AG09309 (cell line): ENCODE measurements at places on chromosomes 7 and 10.

DNA sequence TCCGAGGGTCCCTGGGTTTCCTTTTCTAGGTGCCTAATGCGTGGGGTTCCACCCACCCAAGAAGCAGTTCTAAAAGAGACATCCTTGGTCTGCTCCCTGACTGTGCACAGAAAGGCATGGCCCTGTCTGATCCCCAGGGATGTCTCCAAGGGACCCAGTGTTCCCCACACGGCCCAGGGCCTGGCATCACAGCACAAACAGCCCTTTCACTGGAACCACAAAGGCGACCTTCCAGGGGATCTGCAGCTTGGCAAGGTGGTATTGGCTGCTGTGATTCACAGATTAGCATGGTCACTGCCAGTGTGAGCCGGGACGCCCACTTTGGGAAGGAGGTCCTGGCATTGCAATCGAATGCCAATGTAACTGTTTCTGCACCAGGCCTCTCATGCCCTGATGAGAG, 6.4 kb downstream of the KCNMA1 start:
- no peak for DNase-seq

DNA sequence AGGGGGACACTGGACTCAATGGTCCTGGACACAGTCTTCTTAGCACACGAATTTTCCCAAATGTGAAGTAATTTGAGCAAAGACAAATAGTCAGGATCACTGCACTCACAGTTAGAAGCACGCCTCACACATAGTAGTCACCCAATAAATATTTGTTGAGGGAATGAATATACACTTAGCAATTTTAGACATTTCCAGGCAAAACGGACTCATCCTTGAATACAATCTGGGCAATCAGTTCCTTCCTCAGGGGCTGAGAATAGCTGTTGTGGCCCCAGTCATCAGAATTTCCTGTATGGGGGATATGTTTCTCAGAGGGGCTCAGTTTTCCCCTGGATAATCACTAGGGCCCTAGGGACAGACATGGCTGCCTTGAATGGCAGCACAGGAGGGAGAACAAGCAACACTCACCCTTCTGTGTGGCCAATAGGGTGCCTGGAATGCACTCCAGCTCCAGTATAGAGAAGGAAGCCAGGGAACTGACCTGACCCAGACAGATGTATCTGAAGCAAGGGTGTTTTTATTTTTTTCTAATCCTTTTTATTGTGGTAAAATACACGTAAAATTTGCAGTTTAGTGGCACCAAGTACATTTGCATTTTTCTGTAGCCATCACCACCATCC, 282.7 kb upstream of the ZNF32 start:
- peak; percentile 48 for DNase-seq

DNA sequence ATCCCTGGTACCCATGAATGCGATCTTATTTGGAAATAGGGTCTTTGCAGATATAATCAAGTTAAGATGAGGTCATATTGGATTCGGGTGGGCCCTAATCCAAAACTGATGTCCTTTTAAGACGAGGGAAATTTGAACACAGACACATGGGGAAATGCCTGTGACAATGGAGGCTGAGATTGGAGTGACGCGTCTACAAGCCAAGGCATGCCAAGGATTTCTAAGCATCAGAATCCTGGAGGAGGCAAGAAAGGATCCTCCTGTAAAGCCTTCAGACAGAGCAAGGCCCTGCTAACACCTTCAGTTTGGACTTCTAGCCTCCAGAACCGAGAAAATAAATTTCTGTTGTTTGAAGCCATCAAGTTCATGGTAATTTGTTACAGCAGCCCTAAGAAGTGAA, 18.5 kb downstream of the PARP12 start:
- no peak for DNase-seq

DNA sequence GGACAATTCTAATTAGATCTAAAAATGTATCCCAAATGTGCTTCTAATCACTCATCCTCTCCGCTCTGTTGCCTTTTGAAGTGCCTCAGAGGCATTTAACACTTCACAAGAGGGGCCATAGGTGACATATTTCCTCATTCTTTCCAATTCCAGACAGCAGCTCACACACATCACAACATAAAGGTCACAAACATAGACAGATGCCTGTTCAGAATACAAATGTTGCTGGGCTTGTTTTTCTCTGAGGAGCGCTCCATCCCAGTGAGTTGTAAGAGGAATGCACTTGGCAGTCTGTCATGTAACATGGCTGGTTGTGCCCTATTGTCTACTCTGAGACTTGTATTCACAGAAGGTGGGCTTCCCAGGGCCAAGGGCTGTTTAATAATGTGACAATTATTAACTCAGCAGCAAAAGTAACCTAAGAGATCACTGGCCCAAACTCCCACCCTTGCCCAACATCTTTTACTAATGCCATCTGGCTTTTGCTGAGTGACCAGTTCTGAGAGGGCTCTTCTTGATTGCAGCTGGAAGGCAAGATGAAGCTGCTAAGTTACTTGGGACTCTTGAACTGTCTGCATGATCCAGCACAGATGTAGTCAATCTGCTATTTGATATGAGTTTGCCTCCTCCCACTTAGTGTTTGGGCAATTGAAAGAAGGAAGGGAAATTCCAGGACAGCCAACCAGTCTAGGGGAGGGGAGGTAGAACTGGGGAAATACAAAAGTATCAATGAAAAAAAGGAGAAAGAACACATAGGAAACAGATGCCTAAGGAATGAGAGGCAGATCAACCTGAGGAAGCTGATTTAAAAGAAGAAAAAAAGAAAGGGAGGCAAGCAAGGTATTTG, 13.6 kb downstream of the PON2 start:
- DNase-seq = no peak

- no peak for DNase-seq
Measured at GRCh38 chr10:92799568-92799967, 48.8 kb upstream of the EXOC6 start.

- no peak for DNase-seq
Measured at GRCh38 chr7:96962221-96962885, 43.0 kb upstream of the DLX6 start.

GRCh38 chr7:100109521-100110163, 8.2 kb downstream of the AP4M1 start:
- DNase-seq = no peak

DNA sequence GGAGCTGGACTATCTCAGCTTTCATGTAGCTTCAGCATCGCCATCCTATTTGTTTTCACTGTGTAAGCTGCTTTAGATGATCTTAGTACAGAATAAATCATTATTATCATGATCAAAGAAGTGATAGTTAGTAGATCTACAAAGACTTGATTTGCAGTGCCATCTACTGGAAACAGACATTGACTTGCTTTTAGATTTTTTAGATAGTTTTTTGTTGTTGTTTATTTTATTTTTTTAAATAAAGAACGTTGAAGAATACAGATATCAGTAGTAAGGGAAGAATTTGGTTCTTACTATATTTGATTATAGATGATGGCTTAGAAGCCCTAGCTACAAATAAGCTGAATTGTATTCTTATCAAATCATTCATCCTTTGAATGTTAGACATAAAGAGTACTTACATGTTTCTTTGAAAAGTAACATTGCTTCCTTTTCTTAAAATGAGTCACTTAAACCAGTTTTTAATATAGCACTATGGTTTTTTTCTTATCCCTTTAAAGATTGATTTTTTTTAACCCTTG, 6.3 kb upstream of the SFMBT2 start:
- peak; percentile 27 for DNase-seq

- no peak for DNase-seq
Measured at GRCh38 chr7:28360739-28361138, 51.6 kb upstream of the CREB5 start.

- peak; percentile 77 for DNase-seq
Measured at GRCh38 chr10:13984647-13985155, 346.0 kb downstream of the FRMD4A start.

DNA sequence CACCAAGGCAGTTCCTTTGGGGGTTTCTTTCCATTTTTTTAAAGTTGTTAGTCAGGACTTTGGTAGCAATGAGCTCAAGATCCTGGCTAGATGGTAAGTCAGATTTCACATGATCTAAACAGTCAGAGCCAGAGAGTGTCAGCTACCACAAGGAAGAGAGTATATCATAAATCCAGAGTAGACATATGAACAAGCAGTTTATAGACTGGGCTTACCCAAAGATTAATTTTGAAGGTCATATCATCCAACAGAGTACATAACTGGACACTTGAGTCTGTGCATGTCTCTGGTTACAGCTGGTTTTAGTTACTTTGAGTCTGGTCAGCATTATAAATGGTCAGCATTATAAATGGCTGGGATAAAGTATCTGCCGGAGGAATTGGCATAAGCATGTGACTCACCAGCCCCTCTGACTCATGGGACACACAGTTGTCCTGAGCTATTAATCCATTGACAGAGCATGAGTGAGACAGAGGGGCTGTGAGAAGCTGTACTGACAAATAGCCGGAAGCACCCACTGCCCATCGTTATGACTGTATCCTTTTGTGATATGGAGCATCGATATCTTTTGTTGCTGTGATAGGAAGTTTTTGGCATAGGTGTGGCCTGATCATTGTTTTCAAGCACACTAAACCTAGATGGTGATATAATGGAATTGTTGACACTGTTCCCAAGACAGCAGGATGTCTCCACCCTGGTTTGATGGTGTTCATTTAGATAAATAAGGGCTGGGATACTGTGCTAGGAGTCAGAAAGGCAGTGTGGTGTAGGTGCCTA, 19.3 kb downstream of the PPP1R3C start:
- DNase-seq = peak; percentile 100

- DNase-seq = no peak
Measured at GRCh38 chr7:107811934-107812333, 8.9 kb upstream of the SLC26A3 start.

GRCh38 chr7:155210356-155210755, 87.3 kb upstream of the INSIG1 start:
- DNase-seq = no peak

DNA sequence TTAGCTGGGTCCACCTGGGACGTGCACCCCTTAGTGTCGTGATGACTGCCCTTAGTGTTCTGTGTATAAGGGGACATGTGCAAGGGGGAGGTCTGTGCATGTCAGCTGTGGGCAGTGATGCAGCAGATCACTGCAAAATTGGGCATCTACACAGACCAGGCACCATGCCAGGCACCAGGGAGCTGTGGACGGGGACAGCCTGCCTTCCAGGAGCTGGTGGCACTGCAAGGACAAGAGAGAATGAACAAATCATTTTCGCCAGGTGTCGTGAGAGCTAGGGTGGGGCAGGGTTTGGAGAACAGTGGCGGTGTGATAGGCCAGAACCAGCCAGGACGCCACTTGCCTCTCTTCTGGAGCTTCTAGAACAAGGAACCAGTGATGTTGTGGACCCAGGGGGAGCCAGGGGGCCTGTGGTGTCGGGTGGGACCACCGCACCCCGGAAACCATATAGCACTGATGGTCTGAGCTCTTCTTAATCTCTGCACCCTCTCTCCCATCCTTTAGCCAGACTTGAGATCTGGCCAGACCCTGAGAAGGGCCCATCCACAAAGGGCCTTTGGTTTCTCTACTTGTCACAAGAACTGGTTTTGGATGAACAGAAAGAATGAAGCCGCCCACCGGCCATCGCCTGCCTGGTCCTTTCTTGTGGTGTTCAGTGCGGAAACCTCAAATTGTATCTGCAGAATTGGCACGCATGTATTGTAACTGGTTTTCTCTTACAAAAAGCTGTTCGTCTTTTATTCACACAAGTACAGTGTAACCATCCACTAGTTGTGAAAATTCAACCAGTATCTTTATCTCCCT, 30.7 kb downstream of the PRF1 start:
- DNase-seq = no peak

GRCh38 chr7:156604311-156604710, 36.3 kb upstream of the RNF32 start:
- no peak for DNase-seq

GRCh38 chr7:14622559-14622958, 280.0 kb downstream of the DGKB start:
- no peak for DNase-seq

GRCh38 chr10:60320666-60321065, 69.0 kb downstream of the ANK3 start:
- DNase-seq = no peak

GRCh38 chr7:35037526-35038341, 449 bp upstream of the DPY19L1 start:
- DNase-seq = peak; percentile 68

DNA sequence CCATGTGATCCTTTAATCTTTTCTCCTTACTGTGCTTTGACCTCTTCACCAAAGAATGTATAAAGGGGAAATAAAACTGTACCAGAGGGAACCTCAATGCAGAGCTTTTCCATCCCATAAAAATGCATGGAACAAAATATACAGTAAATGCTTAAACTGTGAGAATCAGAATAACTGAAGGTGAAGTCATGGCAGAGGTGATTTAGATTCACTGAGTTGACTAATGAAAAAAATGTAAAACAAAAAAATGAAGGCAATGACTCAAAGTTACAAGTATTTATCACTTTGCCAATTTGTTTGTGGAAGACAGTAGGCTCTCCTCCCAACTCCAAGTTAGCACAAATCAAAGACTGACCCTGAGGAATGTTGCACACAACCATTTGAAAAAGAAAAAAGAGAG, 1331.6 kb upstream of the SORCS1 start:
- no peak for DNase-seq

GRCh38 chr7:70426249-70426880, 705.6 kb upstream of the GALNT17 start:
- no peak for DNase-seq

GRCh38 chr10:47073967-47074366, 162.7 kb downstream of the PTPN20 start:
- no peak for DNase-seq

DNA sequence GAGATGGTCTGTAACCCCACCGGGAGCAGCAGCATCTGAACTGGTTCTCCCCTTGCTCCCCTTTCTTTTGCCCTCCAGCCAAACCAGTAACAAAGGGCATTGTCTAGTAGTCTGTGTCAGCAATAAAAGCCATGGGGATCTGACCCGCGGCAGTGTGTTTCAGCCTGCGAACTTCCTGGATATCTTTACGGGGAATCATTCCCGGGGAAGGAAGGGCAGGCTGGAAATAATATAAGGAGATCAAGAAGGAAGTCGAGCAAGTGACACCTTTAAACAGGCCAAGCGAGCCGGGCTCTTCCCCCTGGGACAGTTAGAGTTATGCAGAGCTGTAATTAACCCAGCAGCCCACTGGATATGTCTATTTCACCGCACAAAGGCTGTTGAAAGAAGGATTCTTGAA, 661.2 kb upstream of the GALNT17 start:
- DNase-seq = no peak

DNA sequence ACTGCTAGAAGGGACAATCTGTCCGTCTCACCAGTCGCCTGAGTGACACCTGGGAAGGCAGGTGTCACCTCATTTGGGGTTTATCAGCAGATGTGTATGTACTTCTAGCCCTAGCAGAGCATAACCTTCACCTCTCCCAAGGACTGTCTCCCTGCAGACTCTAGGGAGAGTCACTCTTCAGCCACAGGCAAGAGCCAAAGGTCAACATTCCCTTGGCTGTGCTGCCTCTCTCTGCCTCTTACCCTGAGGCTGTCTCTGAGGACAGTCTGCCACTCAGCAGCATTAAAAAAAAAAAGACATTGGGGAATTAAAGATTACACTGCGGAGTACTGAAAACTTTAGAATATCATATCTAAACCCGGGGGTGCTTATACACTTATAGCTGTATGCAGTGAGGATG, 377.7 kb upstream of the FZD8 start:
- no peak for DNase-seq

- DNase-seq = no peak
Measured at GRCh38 chr10:96092999-96093767, 36.9 kb upstream of the ZNF518A start.
